Chondrocyte (in vitro differentiated cells): ENCODE measurements at places on chromosomes 6 and 20.

DNA sequence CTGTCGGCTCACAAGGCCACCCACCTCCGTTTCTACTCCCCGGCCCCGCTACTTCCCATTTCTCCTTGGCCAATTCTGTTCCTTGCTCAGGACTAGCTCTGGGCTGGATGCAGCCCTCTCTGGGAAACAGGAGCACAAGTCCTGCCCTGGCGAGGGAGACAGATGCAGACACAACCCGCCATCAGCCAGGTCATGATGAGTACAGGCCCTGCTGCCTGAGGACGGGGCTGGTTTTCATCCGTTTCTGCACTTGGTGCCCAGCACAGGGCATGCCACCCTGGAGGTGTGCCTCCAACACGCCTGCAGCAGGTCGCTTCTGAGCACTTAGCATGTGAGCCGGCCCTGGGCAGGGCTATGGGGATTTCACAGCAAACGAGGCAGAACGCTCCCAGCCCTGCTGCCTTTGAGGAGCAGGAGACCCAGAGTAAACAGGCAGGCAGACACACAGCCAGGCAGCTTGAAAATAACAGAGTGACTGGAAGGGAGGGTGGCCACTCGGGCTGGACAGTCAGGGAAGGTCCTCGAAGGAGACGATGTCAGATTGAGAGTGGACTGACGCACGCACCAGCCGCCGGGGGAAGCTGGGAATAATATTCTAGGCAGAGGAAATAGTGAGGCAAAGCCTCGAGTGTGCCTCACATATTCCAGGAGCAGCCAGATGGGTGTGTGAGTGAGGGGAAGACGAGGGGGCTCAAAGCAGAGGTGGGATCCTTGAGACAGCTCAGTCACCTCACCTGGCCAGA, 21.2 kb upstream of the VSTM2L start:
- DNase-seq = no peak

DNA sequence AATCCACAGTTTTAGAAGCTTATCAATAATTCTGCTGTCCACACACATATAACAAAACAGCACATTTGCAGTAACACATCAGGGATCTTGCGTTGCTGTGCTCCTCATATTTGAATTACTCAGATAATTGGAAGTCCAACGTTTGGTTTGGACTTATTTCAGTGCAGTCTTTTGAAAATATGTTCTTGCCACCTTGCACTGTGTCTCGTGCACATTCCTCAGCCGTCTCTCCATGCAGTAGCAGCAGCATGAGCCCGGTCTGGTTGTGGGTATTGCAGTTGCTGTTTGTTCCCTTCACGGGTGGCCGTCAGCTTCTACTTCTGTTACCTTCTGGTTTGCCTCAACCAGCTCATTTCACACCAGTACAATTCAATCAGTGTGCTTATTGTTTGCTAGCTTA, 215.5 kb downstream of the SLC24A3 start:
- DNase-seq = no peak

DNA sequence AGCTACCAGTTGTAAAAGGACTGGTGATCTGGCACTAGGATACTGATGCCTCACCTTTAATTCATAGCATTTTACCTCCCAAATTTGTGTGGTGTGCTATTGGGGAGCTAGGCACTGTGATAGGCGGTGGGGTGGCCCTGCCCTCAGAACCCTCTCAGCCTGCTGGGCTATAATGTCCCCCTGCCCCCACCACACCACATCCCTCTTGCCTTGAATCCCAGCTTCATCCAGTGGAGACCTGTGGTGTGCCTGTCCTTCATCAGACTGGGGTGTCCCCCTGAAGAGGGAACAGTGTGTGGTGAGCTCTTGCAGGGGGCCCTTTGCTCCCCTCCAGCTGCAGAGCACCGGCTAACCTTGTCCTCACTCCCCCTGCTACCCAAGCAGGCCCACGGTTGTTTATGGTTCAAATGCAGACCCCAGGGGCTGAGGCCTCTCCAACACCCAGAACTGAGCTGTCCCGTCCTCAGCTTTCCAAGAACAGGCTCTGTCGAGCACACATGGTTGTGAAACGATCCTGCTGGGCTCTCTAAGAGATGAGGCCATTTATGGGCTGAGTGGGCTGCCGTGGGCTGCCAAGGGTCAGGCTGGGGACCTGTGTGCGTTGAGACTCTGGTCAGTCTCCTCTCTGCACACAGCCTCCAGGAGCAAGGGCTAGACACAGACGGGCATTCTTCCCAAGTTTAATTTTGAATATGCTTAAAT, 26.9 kb upstream of the VEGFA start:
- peak; percentile 39 for DNase-seq

DNA sequence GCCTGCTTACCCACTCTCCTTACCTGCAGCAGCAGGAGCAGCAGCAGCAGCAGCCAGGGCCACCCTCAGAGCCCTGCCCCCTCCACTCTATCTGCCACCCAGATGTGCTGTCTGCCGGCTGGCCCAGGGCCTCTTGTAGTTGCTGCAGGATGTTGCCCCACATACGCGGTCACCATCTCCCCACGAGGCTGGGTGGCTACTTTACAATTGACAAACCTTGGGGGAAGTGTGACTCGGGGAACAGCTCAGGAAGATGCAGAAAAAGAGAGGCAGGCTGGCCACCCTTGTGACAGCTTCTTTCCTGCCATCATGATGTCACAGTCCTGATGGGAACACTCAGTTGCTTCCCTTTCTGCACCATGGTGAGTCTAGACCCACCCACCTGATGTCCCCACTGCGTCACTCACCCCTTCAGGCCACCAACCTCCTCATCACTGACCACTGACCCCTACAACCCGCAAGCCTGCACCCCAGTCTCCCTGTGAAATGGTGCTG, 14.5 kb downstream of the TREM1 start:
- no peak for DNase-seq

DNA sequence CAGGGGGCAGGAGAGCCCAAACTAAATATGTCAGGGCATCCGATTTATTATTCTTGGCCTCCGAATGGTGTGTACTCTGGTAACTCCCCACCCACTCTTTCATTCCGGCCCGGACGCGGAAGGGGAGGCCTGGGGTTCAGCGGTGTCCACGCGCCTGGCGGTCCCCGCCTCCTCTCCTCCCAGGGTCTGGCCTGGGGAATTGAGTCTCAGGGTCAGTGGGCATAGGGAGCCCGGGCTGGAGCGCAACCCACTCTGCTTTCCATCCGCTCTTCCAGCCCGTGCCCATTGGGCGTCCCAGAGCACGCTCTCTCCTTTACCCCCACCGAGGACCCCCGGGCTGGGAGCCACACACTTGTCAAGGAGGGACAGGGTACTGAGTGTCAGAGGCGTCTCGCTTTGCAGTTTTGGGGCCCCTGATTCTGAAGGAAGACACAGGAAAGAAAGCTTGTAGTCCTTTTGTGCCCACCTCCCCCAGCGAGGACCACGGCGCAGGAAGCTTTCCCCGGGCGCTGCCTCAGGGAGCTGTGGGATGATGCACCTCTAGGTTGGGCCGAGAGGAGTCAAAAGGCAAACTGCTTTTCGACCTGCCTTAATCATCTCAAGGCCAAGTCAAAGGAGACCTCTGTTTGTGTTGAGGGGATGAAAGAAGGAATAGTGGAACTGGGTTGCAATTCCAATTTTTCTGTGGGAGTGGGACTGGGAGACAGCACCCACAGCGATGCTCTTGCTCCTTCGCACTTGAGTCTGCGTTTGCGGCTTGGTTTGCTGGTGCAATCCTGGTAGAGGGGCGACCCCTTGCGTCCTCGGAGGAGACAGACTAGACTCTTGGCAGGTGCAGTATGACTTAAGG, 2.5 kb downstream of the RSPO3 start:
- no peak for DNase-seq

- DNase-seq = no peak
Observed at GRCh38 chr20:22825546-22825945, 209.6 kb upstream of the SSTR4 start.

DNA sequence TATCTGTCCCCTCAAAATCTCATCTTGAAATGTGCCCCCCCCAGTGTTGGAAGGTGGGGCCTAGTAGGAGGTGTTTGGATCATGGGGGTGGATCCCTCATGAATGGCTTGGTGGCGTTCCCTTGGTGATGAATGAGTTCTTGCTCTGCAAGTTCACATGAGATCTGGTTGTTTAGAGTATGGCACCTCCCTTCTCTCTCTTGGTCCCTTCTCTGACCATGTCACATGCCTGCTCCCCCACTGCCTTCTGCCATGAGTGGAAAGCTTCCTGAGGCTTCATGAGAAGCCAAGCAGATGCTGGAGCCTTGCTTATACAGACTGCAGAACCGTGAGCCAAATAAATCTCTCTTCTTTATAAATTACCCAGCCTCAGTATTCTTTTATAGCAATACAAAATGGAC, 70.9 kb downstream of the MAN1A1 start:
- no peak for DNase-seq

DNA sequence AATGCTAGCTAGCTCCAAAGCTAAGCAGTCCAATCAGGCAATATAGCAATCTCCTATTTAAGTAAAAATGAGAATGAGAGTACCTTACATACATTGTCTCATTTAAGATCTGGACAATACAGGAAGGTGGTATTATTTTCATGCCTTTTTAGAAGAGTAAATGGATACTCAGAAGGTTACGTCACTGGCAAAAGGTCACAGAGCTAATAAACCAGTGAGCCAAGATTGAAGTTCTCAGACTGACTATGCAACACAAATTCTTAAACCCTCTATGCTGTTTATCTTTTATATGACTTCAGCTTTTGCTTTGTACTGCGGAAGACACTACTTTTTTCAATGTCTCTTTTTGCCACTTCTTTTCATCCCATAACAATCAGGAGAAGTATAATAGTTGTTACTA, 135.2 kb upstream of the PRL start:
- no peak for DNase-seq

DNA sequence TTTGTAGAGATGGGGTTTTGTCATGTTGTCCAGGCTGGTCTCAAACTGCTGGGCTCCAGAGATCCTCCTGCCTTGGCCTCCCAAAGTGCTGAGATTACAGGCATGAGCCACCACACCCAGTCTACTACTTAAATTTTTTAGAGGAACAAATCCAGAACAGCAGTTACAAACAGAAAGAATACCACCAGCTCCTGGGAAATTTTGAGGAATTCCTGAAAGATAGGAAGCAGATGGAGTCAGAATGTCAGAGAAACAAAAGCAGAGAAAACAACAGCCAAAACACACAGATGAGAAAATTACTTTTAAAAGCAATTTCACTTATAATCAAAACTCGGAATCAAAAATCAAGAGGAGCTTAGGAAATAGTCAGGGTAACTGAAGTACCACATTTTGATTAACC, 543.3 kb upstream of the MARCKS start:
- no peak for DNase-seq

DNA sequence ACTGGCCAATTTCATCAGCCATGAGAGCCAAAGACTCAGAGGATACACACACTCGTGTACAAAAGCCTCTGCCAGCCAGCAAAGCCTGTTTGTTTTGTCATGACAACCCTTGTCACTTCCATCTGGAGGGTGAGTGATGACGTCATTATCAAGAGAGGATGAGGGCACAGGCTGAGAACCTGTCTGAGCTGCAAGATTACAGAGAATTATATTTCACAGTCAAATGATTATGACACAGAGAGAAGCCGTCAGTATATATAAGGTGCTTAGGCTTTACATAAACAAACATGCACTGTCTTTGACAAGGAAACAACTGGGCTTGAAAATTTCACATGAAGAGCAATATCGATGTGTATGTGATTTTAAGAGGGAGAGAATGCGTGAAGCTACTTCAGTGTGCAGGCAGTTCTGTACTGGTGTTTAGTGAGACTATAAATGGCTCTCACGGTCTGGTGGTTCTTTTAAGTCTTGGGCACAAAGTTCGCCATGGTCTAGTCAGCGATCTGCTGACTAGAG, 36.5 kb upstream of the BCLAF1 start:
- no peak for DNase-seq
